ENCODE measurements at places on chromosomes 5 and 9. TPM values are rescaled to one million over a fixed set of nuclear protein-coding genes. Genes with fewer than 3 reads are reported as not detected.

FCN2 gene
- 3.6 TPM for total RNA-seq

FGD3 gene
- 12.1 TPM for total RNA-seq

FNBP1 gene
- 51.7 TPM for total RNA-seq

CSNK1A1 gene
- 221 TPM for total RNA-seq

C1QTNF2 gene
- total RNA-seq, result 2.8 TPM

HSD17B4 gene
- total RNA-seq, result 202 TPM

CBY3 gene
- not detected for total RNA-seq

WDR38 gene
- 0.31 TPM for total RNA-seq

LVRN gene
- total RNA-seq, result not detected

DNA sequence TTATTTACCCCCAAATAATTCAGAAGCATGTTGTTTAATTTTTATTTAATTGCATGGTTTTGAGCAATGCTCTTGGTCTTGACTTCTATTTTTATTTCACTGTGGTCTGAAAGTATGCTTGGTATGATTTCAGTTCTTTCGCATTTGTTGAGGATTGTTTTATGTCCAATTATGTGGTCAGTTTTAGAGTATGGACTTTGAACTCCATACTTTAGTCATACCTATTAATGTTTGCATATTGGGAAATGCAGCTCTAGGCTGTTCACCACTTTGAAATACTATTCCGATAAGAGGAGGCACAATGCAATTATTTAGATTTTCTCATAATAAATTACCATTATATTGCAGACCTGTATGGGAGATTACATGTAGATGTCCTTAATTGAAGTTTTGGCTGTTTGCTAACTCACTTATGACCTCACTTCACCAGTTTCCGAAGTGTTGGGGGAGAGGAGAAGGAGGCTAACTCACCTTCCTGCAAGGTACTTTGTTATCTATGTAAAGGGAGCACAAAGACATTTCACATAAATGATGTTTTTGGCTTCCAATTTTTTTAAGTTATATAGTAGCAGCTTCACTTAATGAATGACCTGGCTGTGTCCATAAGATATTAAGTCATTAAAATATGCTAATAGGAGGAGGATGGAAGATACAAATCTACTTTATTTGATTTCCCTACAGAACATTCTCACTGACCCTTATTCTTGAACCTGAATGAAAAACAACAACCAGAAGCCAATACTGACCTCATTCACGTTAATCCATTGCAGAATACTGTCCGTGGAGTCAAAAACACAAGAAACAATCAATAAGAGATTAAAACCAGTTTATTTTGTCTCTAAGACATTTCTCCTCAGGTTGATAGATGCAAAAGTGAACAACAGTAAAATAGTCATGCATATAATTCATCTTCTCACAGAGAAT lies 970.3 kb upstream of the ARRDC3 start:
- H3K4me3 ChIP-seq, result no peak overlapping the region
- no peak overlapping the region for H3K27ac ChIP-seq
- no peaks in the 10 kb centered on the region for H3K4me1 ChIP-seq
- no peaks in the 10 kb centered on the region for H3K36me3 ChIP-seq

- no peaks in the 10 kb centered on the region for H3K27me3 ChIP-seq
- no peak for DNase-seq
- H3K4me1 ChIP-seq, result no peaks in the 10 kb centered on the region
Measured at GRCh38 chr5:26329562-26330189, 708.7 kb downstream of the CDH9 start.

GRCh38 chr5:158209219-158209908 lies 350.4 kb upstream of the CLINT1 start:
- no peak overlapping the region for H3K27ac ChIP-seq
- H3K4me1 ChIP-seq, result no peaks in the 10 kb centered on the region
- H3K36me3 ChIP-seq, result no peaks in the 10 kb centered on the region
- H3K27me3 ChIP-seq, result no peaks in the 10 kb centered on the region
- H3K4me3 ChIP-seq, result no peak overlapping the region

GRCh38 chr5:139817362-139817761 lies 21.8 kb downstream of the PSD2 start:
- H3K4me3 ChIP-seq, result no peak overlapping the region
- H3K27ac ChIP-seq, result no peak overlapping the region
- H3K36me3 ChIP-seq, result no peaks in the 10 kb centered on the region

- no peaks in the 10 kb centered on the region for H3K36me3 ChIP-seq
- H3K27me3 ChIP-seq, result no peaks in the 10 kb centered on the region
- H3K27ac ChIP-seq, result no peak overlapping the region
- peaks cover 9% of the 10 kb centered on the region for H3K4me1 ChIP-seq
Measured at GRCh38 chr9:77982581-77983319, 48.9 kb downstream of the GNAQ start.

- no peak overlapping the region for H3K4me3 ChIP-seq
- H3K36me3 ChIP-seq, result no peaks in the 10 kb centered on the region
- DNase-seq, result no peak
Measured at GRCh38 chr5:40464511-40464910, 215.2 kb upstream of the PTGER4 start.

DNA sequence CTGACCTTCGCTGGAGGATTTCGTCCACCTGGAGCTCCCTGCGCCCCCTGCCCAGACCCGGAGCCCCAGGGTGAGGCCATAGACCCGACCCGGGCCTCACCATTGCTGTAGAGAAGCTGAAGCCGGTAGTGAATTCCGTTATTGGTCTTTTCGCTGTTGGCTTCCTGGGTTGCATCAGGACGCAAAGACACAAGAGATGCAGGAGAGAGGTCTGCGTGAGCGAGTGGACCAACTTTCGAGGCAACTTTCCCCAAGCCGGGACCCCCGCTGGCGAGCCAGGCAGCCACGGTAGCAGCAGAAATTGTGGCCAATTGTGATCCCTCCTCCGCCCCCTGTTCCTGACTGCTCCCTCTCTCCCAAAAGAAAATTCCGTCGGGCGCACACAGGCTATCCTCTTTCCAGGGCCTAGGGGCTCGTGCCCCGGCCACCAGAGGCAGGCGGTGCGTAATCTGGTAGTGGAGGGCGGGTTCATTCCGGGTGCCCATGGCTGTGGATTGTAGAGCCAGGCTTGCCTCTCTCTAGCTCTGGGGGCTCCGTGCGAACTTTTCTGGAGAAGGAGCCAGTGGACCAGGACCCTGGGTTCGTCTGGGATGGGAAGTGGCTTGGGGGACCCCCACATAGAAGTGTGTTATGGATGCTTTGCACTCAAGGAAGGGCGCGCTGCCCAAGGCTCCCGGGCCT lies 3.3 kb downstream of the EBF1 start:
- H3K27ac ChIP-seq, result no peak overlapping the region
- peak overlapping the region; percentile 26 for H3K4me3 ChIP-seq
- no peak for DNase-seq
- H3K27me3 ChIP-seq, result peaks cover 25% of the 10 kb centered on the region
- no peaks in the 10 kb centered on the region for H3K4me1 ChIP-seq

DNA sequence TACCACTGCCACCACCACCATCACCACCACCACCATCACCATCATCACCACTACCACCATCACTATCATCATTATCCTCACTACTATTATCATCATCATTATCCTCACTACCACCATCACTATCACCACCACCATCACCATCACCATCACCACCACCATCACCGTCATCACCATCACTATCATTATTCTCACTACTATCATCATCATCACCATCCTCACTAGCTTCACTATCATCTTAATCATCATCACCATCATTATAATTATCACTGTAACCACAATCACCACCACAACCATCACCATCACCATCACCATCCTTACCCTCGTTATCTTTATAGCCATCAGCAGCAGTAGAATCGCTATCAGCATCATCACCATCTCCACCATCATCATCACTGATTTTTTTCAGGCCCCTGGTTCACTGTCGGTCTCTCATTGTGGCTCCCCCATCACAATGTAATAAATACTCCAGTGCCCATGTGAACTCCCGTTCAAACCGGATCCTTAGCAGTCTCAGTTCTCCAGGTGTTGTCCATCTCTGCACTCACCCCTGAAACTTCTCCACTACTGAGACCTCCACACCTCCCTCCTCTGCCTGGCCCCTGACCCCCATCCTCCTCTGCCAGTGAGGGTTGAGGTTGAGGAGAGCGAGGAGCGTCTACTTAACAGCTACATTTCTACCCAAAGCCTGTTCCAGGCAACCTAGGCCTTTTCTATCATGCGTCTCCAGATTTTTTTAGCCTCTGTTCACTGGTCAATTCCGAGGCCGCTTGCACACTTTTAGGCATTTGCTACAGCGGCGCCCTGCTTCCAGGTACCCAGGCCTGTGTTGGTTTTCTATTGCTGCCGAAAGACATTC lies 238.2 kb downstream of the PBX3 start:
- H3K4me1 ChIP-seq, result no peaks in the 10 kb centered on the region
- no peak for DNase-seq
- no peak overlapping the region for H3K4me3 ChIP-seq
- H3K27ac ChIP-seq, result no peak overlapping the region
- no peaks in the 10 kb centered on the region for H3K36me3 ChIP-seq
- H3K27me3 ChIP-seq, result no peaks in the 10 kb centered on the region

DNA sequence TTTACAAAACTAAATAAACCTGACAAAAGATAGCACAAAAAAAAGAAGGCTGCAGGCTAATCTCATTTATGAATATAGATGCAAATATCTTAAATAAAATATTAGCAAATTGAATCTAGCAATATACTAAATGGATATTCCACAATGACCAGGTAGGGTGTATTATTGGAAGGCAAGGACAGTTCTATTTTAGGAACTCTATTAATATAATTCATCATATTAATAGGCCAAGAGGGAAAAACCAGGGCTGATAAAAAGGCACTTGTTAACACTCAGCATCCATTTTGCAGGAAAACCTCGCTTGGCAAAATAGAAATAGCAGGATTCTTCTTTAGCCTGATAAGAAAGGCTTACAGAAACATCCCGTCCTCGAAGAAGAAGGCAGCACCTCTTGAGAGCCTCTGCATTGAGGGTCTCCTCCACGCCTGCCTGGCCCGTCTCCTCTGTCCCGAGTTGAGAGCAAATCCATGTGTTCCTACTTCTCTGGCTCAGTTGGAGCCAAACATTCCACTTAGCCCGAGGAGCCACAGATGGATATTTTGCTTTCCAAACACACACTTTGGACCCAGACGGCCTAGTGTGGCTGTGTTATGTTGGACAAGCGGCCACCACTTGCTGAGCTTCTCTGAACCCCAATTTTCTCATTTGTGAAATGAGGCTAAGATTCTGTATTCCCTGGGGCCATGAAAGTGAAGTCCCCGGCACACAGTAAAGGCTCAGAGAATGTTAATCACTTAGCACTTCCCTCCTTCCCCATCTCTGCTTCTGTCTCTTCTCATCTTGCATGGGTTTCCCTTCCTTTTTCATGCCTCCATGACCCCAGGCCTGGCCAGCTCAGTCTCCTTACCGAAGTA lies 181.8 kb upstream of the MVB12B start:
- H3K4me1 ChIP-seq, result no peaks in the 10 kb centered on the region
- H3K27me3 ChIP-seq, result no peaks in the 10 kb centered on the region
- DNase-seq, result no peak
- no peak overlapping the region for H3K4me3 ChIP-seq
- H3K27ac ChIP-seq, result no peak overlapping the region
- H3K36me3 ChIP-seq, result no peaks in the 10 kb centered on the region

DNA sequence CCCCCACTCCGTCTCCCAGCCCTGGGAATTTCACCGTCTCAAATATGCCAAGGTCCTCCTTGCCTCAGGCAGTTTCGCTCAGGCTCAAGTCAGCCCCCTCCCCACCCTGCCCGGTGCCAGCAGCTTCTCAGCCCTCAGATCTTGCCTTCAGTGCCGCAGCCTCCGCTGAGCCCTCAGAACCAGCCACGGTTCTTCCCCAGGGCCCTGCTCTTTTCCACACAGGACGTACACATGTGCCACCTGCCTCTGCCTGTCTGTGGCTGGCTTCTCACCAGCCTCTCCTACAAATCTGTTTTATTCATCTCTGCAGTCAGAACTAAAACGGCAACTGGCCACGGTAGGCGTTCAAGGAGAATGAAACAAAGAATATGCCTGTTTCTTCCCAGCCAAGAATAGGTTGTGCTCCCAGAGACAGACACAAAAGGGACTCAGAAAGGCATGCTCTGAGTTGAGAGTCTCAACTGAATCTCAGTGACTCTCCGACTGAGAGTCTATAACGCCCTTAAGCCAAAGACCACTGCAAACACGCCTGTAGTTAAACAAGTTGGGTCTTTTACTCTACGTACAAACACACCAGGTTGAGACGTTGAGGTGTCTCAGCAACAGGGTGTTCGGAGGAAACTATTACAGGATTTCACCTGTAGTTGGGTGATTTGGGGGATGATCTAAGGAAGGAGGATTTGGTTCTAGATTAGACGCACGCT lies 10.6 kb upstream of the GRIN1 start:
- DNase-seq, result no peak
- H3K4me1 ChIP-seq, result peaks cover 16% of the 10 kb centered on the region
- H3K27ac ChIP-seq, result no peak overlapping the region
- H3K36me3 ChIP-seq, result no peaks in the 10 kb centered on the region
- no peaks in the 10 kb centered on the region for H3K27me3 ChIP-seq

DNA sequence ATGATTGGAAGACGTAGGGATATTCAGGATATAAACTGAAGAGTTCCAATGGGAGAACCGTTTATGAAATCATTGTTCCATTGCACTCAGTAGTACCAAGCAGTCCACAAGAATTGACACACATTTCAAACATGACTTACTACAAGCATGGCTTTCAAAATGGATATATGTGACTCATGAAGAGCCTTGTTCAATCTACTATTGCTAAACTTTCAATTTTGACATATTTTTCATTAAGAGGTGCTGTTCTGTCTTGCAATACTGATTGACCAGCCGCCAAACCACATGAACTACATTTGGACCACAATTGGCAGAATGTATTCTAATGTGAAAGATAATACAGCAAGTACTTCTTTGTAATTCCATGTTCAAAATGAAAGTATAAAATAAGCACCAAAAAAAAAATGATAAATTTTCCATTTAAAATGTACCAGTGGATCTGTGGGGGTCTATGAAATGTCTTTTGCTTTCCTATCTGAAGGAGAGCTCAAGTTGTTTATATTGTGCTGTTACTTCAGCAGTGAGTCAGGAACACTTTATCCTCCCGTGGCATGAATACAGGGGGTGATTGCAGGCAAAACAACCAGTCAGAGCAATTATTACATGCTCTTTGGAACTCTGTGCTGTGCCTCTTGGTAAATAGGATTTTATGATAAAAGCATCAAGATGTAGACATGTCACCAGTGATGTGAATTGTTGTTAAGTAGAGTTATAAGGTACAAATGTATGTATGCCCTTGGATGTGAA lies 366.0 kb downstream of the ARRDC3 start:
- H3K27ac ChIP-seq, result no peak overlapping the region
- DNase-seq, result no peak
- H3K4me3 ChIP-seq, result no peak overlapping the region
- H3K36me3 ChIP-seq, result no peaks in the 10 kb centered on the region

DNA sequence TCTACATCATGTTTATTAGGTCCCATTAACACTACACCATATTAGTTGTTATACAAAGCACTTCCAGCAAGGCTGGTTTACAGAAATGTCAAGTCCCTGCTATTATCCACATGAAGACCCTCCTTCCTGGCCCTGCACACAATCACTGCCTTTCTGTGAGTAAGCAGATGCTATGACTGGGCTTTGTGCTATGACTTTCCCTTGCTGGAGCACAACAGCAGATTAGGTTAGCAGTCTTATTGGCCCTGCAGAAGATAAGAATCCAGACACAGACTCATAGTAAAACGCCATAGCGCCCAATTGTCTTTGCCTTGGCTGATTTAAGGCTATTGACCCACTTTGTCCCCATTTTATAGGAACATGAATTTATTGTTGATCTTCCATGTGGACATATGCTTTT lies 228.9 kb upstream of the ACTBL2 start:
- no peak overlapping the region for H3K4me3 ChIP-seq
- no peaks in the 10 kb centered on the region for H3K27me3 ChIP-seq
- no peaks in the 10 kb centered on the region for H3K36me3 ChIP-seq

GRCh38 chr5:95822043-95822541 lies 434 bp downstream of the GLRX start:
- DNase-seq, result peak; percentile 85
- H3K4me1 ChIP-seq, result peaks cover 5% of the 10 kb centered on the region
- peaks cover 9% of the 10 kb centered on the region for H3K36me3 ChIP-seq
- no peaks in the 10 kb centered on the region for H3K27me3 ChIP-seq
- peak overlapping the region; percentile 96 for H3K4me3 ChIP-seq

All from kidney (tissue), 22 donors.